ENCODE measurements at places on chromosomes 2 and 18.

DNA sequence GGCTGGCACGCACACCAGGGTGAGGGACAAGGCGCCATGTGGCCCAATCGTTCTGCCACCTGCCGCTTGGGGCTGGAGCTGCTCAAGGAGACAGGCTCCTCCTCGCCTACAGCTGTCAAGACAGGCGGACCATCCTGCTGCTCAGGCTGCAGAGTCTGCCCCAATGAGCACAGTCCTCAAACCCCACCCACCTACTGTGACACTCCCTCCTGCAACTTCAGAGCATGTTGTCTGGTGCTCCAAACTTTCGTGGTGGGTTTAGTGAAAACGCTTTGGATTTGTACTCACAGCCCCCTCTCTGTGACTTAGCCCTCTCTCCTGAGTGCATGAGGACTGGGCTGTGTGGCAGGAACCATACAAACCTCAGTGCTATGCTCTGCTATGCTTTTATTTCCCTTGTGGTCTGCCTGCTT is 23.2 kb upstream of the SLC35F6 start:
- no peak for DNase-seq

DNA sequence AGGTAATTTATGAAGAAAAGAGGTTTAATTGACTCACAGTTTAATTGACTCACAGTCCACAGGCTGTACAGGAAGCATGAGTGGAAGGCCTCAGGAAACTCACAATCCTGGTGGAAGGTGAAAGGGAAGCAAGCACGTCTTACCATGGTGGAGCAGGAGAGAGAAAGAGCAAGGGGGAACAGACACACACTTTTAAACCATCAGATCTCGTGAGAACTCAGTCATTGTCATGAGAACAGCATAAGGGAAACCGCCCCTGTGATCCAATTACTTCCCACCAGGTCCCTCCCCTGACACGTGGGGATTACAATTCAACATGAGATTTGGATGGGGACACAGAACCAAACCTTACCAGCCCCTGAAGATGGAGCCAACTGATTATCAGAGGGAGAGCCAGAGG is 11.2 kb upstream of the PUM2 start:
- DNase-seq, result no peak

GRCh38 chr18:7958897-7959146 is 391.7 kb downstream of the PTPRM start:
- no peak for DNase-seq

DNA sequence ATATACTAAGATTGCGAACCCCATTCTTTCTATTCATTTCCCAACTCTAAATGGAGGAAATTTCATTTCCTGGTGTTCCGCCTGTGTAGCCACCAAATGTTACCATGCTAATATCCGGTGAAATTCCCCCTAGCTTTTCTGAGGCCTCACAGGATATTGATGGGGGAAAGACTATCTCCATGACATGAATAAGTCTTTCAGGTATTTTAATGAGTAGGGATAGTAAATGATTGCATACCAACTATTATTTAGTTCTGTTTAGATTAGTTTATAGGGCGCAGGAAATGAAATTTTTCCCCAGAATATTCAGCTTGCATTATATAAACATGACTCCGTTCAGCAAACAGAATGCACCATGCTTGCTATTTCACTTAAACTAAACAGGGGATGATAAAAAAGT is 55.4 kb downstream of the COL5A2 start:
- DNase-seq, result no peak

DNA sequence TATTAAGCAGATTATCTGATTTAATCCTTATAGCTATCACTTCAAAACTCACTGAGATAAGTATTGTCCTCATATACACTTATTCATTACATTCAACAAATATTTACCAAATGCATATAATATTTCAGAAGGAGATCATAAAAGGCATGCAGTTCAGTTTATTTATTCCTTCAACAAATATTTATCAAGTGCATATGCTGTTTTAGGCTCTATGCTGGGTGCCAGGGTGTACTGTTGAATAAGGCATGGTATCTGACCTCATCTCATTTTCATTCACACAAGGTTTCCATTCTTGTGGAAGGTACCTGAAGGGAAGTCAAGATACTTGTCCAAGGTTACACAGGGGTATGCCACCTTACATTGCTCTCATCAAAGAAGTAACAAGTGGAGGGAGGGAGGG is 213.0 kb downstream of the INSIG2 start:
- no peak for DNase-seq

DNA sequence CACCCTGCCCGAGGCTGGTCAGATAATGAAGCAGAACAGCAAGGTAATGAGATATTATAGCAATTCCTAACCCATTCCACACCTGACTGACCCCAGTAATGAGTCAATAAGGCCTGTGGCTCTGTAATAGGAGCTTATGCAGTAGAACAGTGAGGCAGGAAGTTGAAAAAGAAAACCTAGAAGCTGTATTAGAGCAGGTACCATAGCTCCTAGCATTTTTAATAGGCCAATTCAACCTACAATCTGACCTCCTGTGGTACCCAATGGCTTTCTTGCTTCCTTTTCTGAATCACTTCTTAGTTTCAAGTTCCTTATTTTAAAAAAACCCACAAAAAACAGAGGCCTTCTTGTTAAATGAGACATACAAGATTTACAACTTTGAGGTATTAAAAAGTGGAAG is 43.6 kb upstream of the MAP2 start:
- DNase-seq, result no peak

- no peak for DNase-seq
These were observed 805.7 kb upstream of the FSHR start for GRCh38 chr2:49959961-49960553.

DNA sequence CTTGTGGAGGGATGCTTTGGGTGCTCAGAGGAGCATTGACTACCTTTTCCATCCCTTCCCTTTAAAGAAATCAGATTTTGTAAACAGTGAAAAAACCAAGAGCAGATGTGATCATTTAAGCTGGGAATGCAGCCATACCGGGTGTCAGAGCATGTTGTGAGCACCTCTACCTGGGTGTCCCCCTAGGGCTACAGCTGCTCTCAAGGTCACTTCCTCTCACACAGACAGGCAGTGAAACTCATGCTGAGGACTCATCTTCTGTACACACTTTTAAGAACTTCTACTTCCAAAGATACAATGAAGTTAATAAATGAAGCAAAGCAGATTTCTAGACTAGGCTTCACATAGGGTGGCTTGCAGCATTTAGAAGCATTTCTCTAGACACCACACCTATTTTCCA is 48.4 kb upstream of the FRZB start:
- DNase-seq, result no peak

- peak; percentile 52 for DNase-seq
These were observed 40.1 kb upstream of the CLASP1 start for GRCh38 chr2:121689356-121689755.

DNA sequence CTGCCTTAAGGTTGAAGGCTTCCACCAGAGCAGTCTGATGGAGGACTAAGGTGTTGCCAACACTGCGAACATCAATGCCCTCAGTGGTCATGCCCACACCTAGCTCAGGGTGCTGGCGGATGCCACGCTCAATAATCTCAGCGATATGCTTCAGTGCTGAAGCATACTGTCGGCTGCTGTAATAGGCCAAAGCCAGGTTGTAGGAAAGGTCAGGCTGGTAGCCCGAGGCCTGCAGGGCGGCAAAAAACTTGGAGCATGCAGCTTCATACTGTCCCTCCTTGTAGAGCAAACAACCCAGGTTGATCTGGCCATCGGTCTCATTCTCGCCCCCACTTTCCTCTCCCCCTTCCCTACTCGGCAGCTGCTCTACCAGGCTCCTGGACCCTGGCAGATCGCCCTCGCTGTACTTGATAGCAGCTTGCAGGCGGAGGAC is 159.4 kb downstream of the AGPS start:
- DNase-seq, result no peak

GRCh38 chr2:138724327-138724726 is 55.9 kb downstream of the NXPH2 start:
- DNase-seq, result no peak

- DNase-seq, result peak; percentile 50
These were observed 123.9 kb upstream of the CD302 start for GRCh38 chr2:159921752-159922404.

- peak; percentile 93 for DNase-seq
These were observed 297.6 kb downstream of the CDCA7 start for GRCh38 chr2:173652311-173652710.

DNA sequence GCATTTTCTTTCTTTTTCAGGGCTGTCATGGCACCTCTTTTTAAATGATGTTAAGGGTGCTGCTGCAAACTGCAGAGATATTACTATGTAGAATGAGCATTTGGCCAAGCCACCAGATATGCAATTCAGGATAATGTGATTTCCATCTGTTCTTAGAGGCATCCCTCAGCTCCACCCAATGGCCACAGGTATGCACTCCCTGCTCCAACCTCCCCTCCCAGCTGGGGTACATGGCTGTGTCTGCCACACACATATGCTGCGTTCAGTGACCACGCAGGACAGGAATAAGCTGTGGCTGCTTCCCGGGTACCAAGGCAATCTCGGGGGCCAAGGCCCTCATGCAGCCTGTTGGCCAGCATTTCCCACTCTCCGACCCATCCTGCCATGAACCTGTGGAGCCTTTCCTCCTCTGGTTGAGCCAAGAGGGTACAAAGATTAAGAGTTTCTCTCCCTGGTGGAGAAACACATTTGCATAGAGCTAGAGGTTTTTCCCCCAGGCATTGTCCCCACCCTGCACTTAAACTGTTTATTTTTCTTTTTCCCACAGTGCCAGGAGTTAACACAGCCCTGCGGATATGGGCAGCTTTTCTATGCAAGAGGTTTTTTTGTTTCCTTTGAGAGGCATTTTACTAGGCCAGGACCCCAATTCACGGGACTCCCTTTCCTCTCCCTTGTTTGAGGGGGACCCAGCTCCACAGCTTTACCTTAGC is 147.0 kb downstream of the GCA start:
- no peak for DNase-seq

DNA sequence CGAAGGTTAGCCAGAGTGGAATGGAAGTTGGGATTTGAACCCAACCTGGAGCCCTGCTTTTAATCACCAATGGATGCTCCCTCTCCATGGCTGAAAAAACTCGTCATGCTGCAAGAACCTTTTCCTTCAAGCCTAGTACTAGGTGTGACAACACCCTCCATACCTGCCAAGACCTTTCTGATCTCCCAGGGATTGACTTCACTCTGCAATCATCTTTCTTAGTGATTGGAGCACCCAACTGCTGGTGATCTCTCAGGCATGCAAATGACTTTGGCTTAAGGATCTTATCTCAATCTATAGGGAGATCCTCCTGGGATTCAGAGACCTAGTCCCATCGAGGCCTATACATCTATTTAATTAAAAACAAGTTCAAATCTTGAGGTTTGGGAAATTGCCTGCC is 23.5 kb upstream of the ITGB6 start:
- DNase-seq, result no peak

- DNase-seq, result no peak
These were observed 95.4 kb downstream of the ZBTB7C start for GRCh38 chr18:48313792-48314191.

GRCh38 chr18:42174909-42175308 is 219.9 kb downstream of the PIK3C3 start:
- peak; percentile 20 for DNase-seq

DNA sequence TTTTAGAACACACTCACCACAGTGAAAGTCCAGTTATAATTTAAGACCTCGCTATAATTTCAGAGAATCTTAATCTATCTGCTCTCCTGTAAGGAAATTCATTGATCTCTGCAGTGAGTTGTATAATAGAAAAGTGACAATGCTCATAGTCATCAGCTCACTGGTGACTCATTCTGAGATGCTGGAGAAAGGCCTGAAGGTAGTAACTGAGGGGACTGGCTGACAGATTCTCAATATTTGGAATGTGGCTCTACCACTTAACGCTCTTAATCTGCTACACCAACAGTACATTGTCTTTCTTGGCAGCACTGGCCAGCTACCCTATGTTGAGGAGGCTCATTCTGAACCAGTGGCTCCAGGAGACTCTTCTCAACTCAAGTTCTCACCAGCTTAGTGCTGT is 246.1 kb downstream of the RPRM start:
- DNase-seq, result no peak

DNA sequence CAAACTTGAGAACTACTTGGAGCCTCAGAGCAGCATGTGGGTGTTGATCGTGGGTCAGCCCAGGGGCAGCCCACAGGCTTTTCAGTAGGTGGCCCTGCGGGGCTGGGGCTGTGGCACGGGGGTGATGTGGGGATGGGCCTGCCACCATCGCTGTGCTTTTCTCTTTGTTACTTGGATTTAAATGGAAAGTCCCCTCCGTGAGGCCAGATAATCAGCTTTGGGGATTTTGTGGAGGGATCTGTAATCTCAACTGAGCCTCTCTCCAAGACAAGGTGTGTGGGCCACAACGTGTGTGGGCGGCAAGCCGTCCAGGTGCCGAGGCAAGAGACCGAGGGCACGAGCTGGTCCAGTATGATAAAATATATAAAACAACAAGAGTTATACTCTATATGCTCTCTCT is 16.7 kb downstream of the COLEC11 start:
- DNase-seq, result no peak

GRCh38 chr2:25056098-25056821 is 14.4 kb downstream of the EFR3B start:
- DNase-seq, result no peak

- no peak for DNase-seq
These were observed 52.6 kb upstream of the DAPL1 start for GRCh38 chr2:158742536-158742935.

DNA sequence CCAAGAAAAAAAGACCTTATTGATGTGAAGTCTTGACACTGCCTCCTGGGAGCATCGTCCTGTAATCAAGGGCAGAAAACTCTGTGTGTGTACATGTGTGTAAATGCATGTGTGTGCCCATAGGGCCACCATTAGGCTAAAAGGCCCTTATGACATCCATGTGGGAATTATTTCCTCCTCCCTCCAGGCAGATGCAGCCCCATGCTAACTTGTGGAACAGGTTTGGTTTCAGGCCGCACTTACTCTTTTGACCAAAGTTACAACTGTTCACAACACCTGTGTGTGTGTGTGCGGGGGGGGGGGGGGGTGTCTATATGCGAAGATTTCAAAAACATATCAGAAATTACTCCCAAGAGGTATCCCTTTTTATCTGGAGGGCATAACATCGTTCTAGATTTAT is 87.4 kb upstream of the SLC14A2 start:
- DNase-seq, result no peak

DNA sequence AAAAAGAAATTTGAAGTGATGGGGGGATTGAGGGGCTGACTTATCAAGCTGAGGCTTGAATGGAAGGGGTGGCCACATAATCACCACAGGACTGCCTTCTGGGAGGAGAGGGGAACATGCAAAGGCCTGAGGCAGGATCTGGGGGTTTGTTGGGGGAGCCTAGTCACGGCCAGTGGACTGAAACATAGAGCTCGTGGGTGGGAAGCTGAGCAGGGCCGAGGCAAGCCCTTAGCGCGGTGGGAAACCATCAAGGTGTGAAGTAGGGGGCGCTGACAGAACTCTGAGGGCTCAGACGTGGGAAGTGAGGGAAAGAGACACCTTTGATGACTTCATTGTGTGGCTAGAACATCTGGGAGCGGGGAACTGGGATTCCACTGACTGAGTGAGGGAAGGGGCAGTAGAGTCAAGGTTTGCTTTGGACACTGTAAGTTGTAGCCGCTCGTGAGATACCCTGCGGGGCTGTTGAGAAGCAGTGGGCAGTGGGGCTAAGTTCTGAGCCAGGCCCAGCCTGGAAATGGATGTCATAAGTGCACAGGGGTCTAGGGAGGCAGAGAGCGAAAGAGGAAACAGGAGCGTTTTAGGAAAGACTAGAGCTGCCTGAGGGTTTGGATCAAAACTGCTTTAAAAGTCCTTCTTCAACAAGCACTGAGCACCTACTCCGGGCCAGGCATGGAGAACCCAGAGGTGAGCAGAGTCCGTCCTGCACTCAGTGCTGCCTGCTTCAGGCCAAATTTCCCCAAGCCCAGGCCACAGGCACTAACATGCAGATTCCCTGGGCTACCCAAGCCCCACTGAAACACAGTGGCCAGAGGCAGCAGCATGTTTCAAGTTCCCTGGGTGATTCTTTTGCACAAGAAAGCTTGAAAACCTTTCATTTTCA is 686 bp upstream of the SNORC start:
- no peak for DNase-seq

Measured in fibroblast of skin of scalp (primary cell).